ENCODE measurements at places on chromosomes 3 and 15.

- DNase-seq = no peak
- H3K27me3 ChIP-seq = no peaks in the 10 kb centered on the region
- H3K4me3 ChIP-seq = no peak overlapping the region
- H3K36me3 ChIP-seq = no peaks in the 10 kb centered on the region
- H3K27ac ChIP-seq = no peak overlapping the region
- no peaks in the 10 kb centered on the region for H3K4me1 ChIP-seq
Observed at GRCh38 chr3:54717506-54717905, 210.4 kb downstream of the LRTM1 start.

- no peak overlapping the region for H3K4me3 ChIP-seq
- no peaks in the 10 kb centered on the region for H3K27me3 ChIP-seq
- no peaks in the 10 kb centered on the region for H3K4me1 ChIP-seq
- no peaks in the 10 kb centered on the region for H3K36me3 ChIP-seq
- H3K27ac ChIP-seq = no peak overlapping the region
- no peak for DNase-seq
Observed at GRCh38 chr3:111747490-111747889, 111.6 kb upstream of the PHLDB2 start.

- H3K4me3 ChIP-seq = no peak overlapping the region
- no peak for DNase-seq
- H3K4me1 ChIP-seq = peaks cover 2% of the 10 kb centered on the region
- H3K27ac ChIP-seq = no peak overlapping the region
- H3K27me3 ChIP-seq = no peaks in the 10 kb centered on the region
- H3K36me3 ChIP-seq = no peaks in the 10 kb centered on the region
Observed at GRCh38 chr15:34818526-34818925, 23.2 kb upstream of the ACTC1 start.

DNA sequence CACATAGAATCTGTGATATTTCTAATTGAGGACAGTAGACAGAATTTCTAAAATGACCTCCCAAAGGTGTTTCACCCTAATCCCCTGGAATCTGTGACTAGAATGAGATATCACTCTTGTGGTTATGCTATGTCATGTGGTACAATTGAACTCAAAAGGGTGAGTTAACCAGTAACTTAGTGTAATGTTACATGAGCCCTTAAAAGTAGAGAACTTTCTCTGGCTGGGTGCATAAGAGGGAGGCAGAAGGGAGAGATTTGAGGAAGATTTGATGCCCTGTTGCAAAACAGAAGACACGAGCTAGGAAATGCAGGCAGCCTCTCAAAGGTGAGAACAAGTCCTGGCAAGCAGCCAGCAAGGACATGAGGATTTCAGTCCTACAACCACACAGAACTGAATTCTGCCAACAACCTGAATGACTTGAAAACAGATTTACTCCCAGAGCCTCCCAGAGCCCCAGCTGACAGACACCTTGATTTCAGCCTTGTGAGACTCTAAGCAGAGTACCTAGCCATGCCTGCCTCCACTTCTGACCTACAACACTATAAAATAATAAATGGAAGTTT lies 160.3 kb downstream of the MTHFS start:
- no peaks in the 10 kb centered on the region for H3K27me3 ChIP-seq
- H3K27ac ChIP-seq = no peak overlapping the region
- DNase-seq = no peak
- H3K4me1 ChIP-seq = no peaks in the 10 kb centered on the region

GRCh38 chr3:107994181-107994580 lies 96.7 kb downstream of the CD47 start:
- H3K27me3 ChIP-seq = no peaks in the 10 kb centered on the region
- no peak for DNase-seq
- peaks cover 2% of the 10 kb centered on the region for H3K4me1 ChIP-seq
- H3K36me3 ChIP-seq = no peaks in the 10 kb centered on the region
- no peak overlapping the region for H3K27ac ChIP-seq

- H3K36me3 ChIP-seq = no peaks in the 10 kb centered on the region
- peak overlapping the region; percentile 64 for H3K27ac ChIP-seq
- no peaks in the 10 kb centered on the region for H3K27me3 ChIP-seq
- no peaks in the 10 kb centered on the region for H3K4me1 ChIP-seq
- DNase-seq = no peak
- no peak overlapping the region for H3K4me3 ChIP-seq
Observed at GRCh38 chr3:174937478-174937877, 78.3 kb downstream of the NAALADL2 start.

DNA sequence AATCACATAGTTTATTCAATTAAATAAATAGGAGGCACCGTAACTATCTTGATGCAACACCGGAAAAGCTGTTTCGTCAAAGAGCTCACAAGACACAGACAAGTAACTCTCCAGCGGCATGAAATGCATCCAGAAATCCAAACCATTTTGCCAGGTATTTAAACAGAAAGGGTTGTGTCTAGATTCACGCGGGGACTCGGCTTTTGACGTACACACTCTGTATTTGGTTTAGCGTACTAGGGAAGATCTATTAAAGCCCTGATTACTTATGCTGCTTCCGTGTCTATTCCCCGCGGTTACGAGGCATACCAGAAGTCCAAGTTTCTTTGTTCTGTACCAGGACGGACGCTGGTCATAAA lies 718 bp downstream of the BNIP2 start:
- peak overlapping the region; percentile 86 for H3K4me3 ChIP-seq
- H3K4me1 ChIP-seq = peaks cover 22% of the 10 kb centered on the region
- no peaks in the 10 kb centered on the region for H3K27me3 ChIP-seq
- DNase-seq = no peak

GRCh38 chr3:188394623-188395022 lies 240.7 kb downstream of the LPP start:
- H3K4me1 ChIP-seq = peaks cover 9% of the 10 kb centered on the region
- H3K36me3 ChIP-seq = no peaks in the 10 kb centered on the region
- DNase-seq = no peak
- H3K27ac ChIP-seq = no peak overlapping the region

DNA sequence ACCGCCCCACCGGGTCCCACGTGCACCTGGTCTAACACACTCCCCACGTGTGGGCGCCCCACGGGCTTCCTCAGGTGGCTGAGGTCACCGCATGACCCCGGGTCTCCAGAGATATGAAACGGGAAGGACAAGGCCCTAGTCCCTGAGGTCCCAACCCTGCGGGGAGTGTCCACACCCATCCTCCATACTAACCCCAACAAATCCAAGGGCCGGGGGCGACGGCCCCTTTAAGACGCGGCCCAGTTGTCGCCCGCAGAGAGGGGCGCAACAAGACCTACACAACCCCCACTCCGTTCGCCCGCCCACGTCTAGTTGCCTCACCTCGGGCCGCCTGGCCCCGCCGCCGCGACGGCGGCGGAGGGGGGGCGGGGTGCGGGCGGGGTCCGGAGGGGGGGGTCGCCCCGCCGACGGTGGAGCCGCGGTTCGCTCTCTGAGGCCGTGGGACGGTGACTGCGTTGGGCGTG lies 396 bp downstream of the INO80 start:
- no peaks in the 10 kb centered on the region for H3K27me3 ChIP-seq
- DNase-seq = no peak
- H3K36me3 ChIP-seq = peaks cover 11% of the 10 kb centered on the region
- peak overlapping the region; percentile 96 for H3K27ac ChIP-seq
- H3K4me3 ChIP-seq = peak overlapping the region; percentile 94

DNA sequence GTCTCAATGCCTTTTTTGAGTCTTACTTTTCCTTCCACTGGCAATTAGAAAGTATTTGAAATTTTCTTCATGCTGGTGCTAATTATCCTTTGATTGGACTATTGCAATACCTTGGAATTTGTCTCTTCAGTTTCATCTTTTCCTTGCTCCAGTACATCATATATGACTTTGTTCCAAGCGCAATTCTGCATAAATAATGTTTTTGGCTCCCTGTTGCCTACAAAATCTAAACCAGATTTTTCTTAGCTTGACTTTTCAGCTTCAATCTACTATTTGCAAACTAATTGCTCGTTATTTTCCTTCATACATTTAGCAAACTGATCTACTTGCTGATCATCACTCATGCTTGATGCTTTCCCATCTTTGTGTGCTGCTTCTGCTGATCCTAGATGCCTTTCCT lies 230.8 kb upstream of the GPR149 start:
- H3K27me3 ChIP-seq = no peaks in the 10 kb centered on the region
- no peak overlapping the region for H3K27ac ChIP-seq
- no peak overlapping the region for H3K4me3 ChIP-seq

DNA sequence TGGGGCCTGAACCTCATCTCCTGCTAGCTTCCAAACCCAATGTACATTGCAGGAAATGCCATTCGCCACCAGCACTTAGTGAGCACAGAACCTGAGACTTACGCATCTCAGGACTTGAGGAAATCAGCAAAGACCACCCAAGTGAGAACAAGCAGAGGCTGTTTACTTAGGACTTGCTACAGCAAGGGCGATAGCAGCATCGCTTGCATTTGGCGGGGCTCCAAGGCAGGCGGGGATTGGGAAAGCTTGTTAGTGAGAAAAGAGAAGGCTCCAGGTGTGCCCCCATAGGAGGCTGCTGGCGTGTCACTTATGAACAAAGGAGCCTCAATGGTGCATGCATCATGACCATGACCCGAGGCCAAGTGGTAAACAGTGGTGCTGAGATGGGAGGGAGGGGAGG lies 19.7 kb downstream of the SLC6A20 start:
- no peak overlapping the region for H3K4me3 ChIP-seq
- no peak for DNase-seq
- peaks cover 20% of the 10 kb centered on the region for H3K27me3 ChIP-seq
- H3K36me3 ChIP-seq = no peaks in the 10 kb centered on the region

GRCh38 chr3:187922704-187923416 lies 177.6 kb upstream of the BCL6 start:
- no peak overlapping the region for H3K4me3 ChIP-seq
- no peak for DNase-seq
- no peaks in the 10 kb centered on the region for H3K36me3 ChIP-seq

DNA sequence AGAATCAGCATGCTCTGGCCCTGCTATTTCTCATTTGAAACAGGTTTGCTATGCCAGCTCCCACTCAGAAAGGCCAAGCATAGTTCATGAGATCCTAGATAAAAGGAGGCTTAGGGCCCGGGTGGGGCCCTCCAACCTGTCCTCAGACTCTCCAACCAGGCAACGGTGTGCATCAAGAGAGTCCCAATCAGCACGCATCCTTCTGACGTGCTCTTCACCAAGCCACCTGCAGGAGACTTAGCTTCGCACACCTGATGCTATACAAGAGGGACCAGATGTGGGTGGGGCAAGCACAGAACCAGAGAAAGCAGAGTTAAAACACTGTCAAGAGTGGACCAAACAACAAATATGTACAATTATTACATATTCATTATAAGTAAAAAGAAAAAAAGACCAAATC lies 17.3 kb downstream of the STIMATE start:
- H3K4me1 ChIP-seq = no peaks in the 10 kb centered on the region
- H3K27ac ChIP-seq = no peak overlapping the region
- DNase-seq = no peak
- no peak overlapping the region for H3K4me3 ChIP-seq
- no peaks in the 10 kb centered on the region for H3K27me3 ChIP-seq

DNA sequence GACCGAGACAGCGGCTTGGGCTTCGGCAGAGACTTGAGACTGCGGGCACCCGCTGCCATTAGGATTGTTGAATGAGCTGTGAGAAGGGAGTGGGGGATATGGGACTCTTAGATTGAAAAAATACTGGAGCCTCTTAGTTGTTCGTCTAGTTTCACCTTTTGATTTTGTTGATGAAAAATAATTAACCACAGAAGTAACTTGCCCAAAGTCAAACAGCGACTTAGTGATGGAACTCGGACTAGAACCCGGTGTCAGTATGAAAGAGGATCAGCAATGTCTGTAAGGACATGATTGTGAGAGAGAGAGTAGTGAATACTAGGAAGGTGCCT lies 510 bp upstream of the GOLGB1 start:
- peaks cover 3% of the 10 kb centered on the region for H3K36me3 ChIP-seq
- H3K4me1 ChIP-seq = peaks cover 14% of the 10 kb centered on the region
- no peaks in the 10 kb centered on the region for H3K27me3 ChIP-seq
- DNase-seq = no peak

DNA sequence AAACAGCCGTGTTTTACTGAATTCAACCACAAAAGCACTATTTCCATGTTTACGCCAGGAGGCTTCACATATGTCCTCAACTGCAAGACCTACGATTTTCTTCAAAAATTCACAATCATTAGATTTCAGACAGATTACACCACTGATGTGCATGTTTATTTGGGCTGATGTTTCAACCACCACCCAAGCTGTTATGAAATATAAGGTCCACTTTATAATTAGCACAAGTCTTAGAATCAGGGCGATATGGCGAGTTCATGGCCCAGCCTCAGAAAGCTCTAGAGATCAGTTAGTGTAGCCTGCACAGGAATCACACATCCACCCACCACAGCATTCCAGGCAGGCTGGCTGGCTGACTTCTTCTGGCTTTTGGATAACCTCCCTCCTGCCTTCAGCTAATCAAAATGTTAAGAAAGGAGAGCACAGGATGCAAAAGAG lies 15.4 kb downstream of the SH3BP5 start:
- H3K4me1 ChIP-seq = peaks cover 3% of the 10 kb centered on the region
- H3K27ac ChIP-seq = peak overlapping the region; percentile 57
- DNase-seq = no peak
- no peaks in the 10 kb centered on the region for H3K27me3 ChIP-seq
- H3K4me3 ChIP-seq = no peak overlapping the region

DNA sequence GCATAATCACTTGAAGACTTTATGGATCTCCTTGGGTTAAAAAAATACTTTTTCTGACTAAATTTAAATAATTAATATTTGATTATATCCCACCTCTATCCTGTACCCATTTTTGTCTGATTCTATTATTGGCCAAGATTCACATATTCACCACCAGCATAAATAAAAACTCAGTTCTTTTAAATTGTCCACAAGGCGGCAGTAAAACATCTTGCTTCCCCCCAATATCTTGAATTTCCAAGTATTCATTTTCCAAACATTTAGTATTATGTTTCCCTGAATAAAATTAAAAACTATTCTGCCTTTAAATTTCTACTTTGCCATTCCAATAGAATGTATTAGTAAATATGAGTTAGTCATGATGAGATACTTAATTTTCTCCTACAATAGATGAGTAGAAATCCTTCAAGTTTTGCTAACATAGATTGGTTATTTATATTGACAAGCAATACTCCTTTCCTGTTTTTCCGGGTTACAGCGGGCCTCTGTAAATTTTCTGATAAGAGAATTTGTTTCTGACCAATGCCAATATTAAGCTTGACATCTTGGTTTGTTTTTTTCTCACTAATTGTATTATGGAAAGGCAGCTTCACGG lies 218.7 kb upstream of the MDFIC2 start:
- H3K4me1 ChIP-seq = peaks cover 2% of the 10 kb centered on the region
- no peak overlapping the region for H3K4me3 ChIP-seq
- H3K27ac ChIP-seq = no peak overlapping the region
- no peaks in the 10 kb centered on the region for H3K36me3 ChIP-seq
- DNase-seq = peak; percentile 33

- H3K27ac ChIP-seq = no peak overlapping the region
- no peak overlapping the region for H3K4me3 ChIP-seq
- no peaks in the 10 kb centered on the region for H3K4me1 ChIP-seq
- no peaks in the 10 kb centered on the region for H3K27me3 ChIP-seq
- DNase-seq = peak; percentile 2
Observed at GRCh38 chr3:29789686-29790085, 508.8 kb downstream of the RBMS3 start.
